ENCODE measurements at places on chromosomes 4 and X.

- no peak for DNase-seq
Observed at GRCh38 chrX:38847206-38847902, 46.1 kb downstream of the MID1IP1 start.

GRCh38 chrX:56787734-56788152 is 58.7 kb downstream of the NBDY start:
- DNase-seq: no peak

- DNase-seq: no peak
Observed at GRCh38 chr4:79831119-79831528, 241.9 kb downstream of the ANTXR2 start.

DNA sequence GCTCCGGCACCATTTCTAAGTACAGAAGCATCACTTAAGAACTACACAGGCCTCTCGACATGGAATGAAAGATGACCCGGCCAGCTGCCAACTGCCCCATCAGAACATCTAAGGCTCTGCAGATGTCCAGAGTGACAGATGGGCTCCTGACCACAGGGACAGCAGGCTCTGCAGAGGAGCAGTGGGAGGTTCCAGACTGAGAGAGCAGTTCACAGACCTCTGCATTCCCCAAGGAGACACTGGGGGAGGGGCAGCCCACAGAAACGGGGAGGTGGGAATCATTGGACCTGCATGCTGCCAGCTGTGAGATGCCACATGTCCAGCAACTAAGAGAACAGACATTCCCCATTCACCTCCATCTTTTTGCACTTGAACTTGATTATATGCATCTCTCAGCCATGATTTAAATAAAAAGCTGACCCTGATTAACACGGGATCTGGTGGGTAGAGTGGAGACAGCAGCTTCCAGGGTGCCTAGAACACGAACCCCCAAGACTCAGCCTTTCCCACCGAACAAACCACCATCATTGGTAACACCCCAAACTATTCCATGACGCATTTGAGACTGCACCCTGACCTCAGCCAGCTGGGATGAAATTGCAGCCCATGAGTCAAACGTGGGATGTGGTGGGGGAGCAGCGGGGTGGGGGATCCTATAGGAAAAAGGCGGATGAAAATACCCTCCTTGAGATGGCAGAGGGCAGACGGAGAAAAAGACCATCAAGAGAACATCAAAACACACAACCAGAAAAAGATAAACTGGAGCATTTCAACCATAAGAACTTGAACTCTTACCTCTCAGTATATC is 47.2 kb downstream of the AFAP1 start:
- no peak for DNase-seq

Data from right renal pelvis (tissue), 4 donors.